ENCODE measurements at places on chromosomes 7 and 10.

- no peak for DNase-seq
Observed at GRCh38 chr7:50558294-50559053, 6.7 kb downstream of the DDC start.

GRCh38 chr7:156969972-156970420 is 20.5 kb downstream of the NOM1 start:
- no peak for DNase-seq

DNA sequence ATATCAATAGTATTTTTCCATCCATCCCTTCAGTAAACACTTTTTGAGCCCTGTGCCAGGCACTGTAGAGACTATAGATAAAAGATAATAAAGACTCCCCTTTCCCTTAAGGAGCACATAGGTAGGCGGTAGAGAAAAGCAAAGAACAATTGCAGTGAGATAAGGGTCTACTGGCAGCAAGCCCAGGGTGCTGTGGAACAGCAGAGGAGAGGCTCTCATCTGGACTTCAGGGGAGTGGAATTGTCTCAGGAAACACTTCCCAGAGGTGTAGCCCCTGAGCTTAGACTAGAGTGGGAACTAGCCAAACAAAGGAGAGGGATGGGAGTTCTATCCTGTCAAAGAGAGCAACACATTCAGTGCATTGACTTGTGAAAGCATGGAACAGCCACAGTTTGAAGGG is 102.0 kb downstream of the NRF1 start:
- no peak for DNase-seq

DNA sequence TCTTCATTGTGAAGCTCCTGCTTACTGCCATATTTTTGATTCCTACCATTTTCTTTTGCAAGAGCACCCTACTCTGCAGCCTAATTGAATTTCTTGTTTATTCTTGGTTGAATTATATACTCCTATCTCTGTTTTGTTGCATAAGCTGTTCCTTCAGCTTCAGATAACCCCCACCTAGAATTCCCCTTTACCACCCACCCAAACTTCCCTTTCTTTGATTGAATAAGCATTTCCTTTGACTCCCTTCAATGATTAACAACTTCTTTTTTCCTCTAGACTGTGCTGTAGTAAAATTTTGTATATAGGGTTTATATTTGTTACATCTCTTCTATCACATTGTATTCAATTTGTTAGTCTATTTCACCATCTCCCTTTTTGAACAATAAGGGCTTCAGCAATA is 168.1 kb downstream of the GPR37 start:
- DNase-seq, result no peak

DNA sequence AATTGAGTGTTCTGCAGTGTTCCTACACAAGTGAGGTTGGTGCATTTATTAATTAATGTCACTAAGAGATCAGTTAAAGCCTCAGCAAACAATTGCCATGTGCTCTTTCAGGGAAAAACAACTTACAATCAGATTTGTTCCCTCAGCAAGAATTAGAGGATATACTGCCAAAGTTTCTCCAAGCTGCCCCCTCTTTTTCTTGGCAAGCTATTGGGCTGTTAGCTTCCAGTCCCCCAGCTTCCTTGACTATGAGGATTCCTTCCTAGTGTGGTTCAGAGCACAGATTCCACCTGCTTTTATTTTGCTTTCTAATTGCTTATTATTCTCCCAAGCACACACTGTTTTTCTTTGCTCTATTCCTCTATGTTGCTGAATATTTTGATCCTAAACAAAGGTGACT is 112.7 kb downstream of the RBM20 start:
- DNase-seq, result no peak

GRCh38 chr7:14761510-14762296 is 140.8 kb downstream of the DGKB start:
- no peak for DNase-seq

GRCh38 chr7:127584648-127585043 is 750 bp downstream of the GCC1 start:
- DNase-seq, result no peak

DNA sequence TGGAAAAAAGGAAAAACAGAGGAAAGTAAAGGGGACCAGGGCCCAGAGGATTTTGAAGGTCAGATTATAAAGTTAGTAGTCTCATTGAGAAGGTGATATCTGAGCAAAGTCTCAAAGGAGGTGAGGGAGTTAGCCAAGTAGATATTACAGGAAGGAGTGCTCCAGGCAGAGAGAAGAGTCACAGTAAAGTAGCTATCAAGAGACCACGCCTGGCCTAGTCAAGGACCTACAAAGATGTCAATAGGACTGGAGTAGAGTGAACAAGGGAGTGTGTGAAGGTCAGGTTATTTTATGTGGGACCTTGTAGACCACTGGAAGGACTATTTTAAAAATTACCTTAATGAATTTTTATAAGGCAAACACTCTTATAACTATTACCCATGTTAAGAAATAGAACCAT is 64.8 kb downstream of the TPST1 start:
- DNase-seq, result no peak

GRCh38 chr10:58921421-58921855 is 255.0 kb upstream of the PHYHIPL start:
- DNase-seq, result no peak

DNA sequence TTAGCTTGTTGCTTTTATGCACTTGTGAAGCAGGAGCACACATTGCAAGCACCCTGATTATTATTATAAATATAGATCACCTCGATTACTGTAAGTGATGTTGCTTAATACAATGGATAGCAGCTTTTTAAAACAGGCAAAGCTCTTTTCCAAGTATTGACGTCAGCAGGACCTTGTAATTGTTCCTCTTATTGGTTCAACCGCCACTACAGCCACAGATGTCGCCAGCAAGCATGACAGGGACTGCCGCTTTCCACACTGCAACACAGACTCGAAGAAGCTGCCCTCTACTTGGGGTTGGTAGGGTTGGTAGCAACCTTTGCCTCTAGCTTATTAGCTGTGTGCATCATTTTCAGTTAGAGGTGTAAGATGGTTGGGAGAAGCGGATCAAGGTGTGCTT is 167.6 kb downstream of the ZNF365 start:
- DNase-seq, result no peak

DNA sequence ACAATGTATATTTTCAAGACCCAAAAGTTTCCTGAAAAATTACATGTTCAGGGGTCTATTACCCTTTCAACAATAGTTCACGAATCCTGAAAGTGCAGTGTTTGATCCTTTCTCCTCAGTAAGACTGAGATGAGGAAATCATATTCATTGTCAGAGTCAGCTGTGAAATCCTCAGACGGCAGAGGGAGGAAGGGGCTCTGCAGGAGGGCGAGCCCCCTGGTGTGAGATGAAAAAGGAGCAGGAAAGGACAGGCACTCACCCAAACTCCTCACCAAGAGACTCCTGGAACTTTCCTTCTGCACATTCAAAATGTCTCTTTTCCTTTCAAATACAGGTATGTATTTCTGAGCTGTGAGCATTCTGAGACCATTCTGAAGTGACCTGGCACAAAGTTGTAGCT is 150.3 kb upstream of the HABP2 start:
- no peak for DNase-seq

- no peak for DNase-seq
Observed at GRCh38 chr7:151599401-151600227, 79.9 kb upstream of the RHEB start.

DNA sequence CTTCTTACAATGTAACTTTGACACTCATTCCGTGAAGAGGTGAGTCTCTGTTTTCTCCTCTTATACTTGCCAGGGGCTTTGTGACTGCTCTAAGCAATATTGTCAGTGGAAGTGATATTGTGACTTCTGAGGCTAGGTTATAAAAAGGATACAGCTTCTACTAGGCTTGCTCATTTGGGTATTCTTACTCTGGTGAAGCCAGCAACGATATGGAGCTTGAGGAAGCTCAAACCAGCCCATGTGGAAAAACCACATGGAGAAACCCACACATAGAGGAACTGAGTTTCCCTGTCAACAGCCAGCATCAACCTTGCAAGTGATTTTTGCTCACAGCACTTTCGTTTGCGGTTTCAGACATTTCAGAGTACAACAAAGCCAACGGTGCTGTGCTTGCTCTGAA is 149.6 kb upstream of the SEMA3E start:
- no peak for DNase-seq

DNA sequence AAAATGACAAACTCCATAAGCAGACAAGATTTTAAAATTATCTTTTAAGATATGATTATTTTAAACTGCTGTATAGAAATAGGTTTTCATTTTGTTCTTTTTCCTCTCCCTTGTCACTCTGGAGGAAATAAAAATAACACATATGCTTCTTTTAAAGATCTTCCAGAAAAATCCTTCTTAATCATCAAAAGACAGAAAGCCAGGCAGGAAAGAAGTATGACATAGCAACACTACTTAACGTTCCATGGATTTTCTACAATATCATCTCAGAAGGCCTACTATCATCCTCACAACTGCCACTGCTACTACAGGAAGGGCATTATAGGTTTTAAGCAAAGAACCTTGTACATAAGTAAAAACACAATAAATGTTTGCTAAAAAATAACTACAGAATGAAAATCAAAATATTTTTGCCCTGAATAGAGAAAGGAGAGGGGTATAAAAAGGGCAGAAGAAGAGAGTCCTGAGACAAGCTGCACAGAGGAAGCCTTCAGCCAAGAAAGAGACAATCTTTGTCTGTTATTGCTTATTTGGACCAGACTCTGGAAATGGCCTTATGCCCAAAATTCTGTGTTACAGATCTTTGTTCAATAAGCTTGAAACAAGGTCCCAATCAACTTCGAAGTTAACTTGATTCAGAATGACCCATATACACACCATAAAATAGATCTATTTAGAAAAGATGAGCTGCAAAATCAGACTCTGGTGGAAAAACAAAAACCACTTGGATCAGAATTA is 67.8 kb downstream of the ABI1 start:
- no peak for DNase-seq

DNA sequence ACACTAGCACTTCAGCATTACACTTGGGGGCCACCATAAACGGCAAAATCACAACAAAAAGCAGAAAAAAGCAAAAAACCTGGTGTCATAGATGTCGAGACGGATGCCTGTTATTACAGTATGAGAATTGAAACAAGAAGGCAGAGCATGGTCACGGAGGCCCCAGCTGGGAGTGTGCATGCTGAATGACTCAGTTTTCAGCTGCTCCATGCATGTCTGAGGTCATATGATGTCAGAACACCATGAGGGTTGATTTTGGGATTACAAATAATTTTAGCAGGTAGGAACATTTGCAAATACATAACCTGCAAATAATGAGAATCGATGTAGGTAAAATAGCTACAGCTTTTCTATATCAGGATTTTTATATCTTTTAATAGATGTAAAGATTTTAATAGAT is 19.1 kb downstream of the ZMYND11 start:
- no peak for DNase-seq

DNA sequence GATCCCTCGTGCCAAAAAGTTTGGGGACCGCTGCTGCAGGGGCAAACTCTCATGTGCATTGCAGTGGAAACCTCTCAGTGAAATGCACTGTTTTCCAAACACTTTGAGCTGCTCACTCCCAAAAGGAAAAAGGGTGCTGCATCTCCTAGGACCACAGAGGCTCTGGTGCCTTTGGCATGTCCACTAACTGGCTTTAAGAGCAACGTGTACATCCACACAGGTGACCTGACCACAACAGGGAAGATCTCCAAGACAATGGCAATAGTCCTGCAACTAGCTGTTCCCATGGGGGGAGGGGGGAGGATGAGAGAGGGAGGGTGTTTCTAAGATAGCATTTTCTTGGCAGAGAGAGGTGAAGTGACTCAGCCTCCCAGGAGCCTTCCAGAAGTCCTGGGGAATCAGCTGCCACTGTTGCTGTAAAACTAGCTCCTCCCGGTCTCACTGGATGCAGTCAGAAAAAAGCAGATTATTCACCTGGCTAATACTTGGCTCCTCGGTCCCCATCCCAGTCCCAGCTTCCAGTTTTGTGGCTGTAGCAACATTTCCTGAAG is 181.7 kb downstream of the HECW1 start:
- DNase-seq, result no peak

DNA sequence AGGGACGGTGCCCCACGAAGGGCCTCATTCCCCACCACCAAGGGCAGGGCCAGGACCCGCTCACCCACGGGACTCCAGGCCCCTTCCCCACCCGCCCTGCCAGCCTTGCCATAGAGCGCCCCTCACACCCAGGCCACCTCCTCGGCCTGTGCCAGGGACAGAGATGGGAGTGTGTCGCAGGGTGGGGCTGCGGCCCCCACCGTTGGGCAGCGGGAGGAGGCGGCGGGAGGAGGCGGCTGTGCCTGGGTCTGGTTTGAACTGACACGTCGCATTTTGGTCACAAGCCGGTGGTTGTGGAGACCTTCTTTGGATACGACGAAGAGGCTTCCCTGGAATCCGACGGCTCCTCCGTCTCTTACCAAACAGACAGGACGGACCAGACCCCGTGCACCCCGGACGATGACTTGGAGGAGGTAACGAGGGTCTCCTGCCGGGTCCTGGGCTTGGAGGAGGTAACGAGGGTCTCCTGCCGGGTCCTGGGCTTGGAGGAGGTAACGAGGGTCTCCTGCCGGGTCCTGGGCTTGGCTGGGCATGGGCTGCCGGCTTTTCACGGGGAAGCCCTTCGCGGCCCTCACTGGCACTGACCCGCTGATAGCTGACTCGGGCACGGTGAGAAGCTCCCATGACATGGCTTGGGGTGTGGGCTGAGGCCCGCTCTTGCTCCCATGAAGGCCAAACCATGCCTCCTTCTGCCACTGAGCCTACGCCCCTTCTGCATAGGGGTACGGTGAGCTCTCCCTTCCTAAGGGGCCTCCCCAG is 46.4 kb upstream of the DPYSL4 start:
- DNase-seq, result no peak

- no peak for DNase-seq
Observed at GRCh38 chr10:114507449-114507848, 103.1 kb upstream of the AFAP1L2 start.

- DNase-seq, result no peak
Observed at GRCh38 chr10:16258291-16259040, 178.3 kb upstream of the PTER start.

- DNase-seq, result no peak
Observed at GRCh38 chr10:127976701-127977356, 69.9 kb downstream of the PTPRE start.

DNA sequence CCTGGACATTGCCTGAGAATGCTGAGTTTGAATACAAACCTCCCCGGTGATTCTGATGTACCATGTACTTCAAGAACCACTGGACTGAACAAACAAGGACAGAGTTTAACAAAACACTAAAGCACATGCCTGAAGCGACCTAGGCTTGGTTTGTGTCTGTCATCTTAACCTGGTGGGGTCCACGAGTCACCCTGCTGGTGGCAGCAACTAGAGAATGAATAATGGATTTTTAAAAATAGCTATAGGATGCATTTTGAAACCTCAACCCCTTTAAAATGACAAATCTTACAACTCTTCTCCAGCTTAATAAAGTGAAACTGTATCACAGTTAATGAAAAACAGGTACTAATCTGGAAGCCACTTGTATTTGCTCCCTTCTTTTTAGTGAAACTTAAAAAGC is 25.2 kb downstream of the CDHR3 start:
- no peak for DNase-seq

All from stimulated activated CD4-positive, alpha-beta T cell treated with anti-CD3 and anti-CD28 coated beads, TNF-alpha, amount 100 ng/mL, for 1 hour (primary cell).